ENCODE measurements at places on chromosomes 16 and 17.
A peak's percentile ranks its signal among the peaks of the same experiment; 100 is the strongest.

GRCh38 chr16:67678354-67679023, 11.9 kb downstream of the C16orf86 start:
- DNase-seq: no peak

- DNase-seq: no peak
These were observed 7.3 kb upstream of the CMTM3 start for GRCh38 chr16:66596986-66597848.

DNA sequence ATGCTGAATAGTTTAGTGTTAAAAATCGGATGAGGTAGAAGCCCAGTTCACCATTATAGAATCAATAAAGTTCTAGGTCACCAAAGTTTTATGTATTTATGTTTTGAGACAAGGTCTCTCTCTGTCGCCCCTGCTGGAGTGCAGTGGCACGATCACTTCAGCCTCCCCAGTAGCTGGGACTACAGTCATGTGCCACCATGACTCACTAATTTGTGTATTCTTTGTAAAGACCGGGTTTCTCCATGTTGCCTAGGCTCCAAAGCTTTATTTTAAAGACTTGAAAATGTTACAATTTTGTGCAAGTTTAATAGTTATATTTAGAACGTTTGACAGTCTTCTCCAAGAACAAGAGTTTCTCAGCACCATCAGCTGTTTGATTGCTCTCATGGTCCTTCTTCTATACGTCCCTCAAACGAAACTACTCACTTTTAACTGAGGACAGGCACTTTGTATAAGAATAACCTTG, 32.1 kb downstream of the NDE1 start:
- peak; percentile 68 for DNase-seq

DNA sequence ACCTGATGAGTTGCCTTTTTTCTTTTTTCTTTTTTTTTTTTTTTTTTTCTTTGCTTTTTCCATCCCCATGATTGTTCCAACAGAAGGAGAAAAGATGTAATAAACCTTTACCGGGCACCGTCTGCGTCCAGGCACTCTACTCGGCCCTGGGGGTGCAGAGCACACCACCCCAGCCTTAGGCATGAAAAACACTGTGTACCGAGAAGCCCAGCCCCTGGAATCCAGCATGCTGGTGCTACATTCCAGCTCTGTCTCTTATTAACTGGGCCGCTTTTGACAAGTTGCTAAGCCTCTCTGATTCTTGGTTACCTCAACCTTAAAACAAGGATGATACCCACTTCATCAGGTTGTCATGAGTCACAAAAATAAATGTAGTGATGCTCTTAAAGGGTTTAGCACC, 64.1 kb upstream of the HSBP1 start:
- no peak for DNase-seq

- no peak for DNase-seq
These were observed 38.2 kb upstream of the ZNF469 start for GRCh38 chr16:88344411-88345030.

- peak; percentile 58 for DNase-seq
These were observed 52.0 kb downstream of the SREBF1 start for GRCh38 chr17:17784657-17785267.

- DNase-seq: no peak
These were observed 72.2 kb downstream of the RMI2 start for GRCh38 chr16:11417487-11417886.

Data from NAMALWA (cell line).